ENCODE measurements at places on chromosomes 11 and 22.
A peak's percentile ranks its signal among the peaks of the same experiment; 100 is the strongest.

DNA sequence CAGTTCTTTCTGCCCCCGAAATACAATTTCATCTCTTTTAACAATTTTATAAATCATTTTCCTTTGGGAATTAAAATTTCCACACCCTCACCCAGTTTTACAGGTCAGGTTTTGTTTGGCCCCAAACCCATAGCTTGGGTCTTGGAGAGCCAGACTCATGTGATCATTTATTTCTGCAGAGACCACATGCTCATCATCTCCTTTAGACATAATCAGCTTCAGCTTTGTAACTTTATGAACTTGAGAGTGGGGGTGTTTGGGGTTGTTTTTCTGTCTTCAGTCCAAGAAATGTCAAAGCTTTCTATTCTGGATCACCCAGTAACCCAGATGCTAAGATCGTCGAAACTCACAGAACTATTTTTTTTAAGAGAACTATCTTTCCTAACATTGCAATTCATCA is 70.9 kb downstream of the DBX1 start:
- no peak for DNase-seq

DNA sequence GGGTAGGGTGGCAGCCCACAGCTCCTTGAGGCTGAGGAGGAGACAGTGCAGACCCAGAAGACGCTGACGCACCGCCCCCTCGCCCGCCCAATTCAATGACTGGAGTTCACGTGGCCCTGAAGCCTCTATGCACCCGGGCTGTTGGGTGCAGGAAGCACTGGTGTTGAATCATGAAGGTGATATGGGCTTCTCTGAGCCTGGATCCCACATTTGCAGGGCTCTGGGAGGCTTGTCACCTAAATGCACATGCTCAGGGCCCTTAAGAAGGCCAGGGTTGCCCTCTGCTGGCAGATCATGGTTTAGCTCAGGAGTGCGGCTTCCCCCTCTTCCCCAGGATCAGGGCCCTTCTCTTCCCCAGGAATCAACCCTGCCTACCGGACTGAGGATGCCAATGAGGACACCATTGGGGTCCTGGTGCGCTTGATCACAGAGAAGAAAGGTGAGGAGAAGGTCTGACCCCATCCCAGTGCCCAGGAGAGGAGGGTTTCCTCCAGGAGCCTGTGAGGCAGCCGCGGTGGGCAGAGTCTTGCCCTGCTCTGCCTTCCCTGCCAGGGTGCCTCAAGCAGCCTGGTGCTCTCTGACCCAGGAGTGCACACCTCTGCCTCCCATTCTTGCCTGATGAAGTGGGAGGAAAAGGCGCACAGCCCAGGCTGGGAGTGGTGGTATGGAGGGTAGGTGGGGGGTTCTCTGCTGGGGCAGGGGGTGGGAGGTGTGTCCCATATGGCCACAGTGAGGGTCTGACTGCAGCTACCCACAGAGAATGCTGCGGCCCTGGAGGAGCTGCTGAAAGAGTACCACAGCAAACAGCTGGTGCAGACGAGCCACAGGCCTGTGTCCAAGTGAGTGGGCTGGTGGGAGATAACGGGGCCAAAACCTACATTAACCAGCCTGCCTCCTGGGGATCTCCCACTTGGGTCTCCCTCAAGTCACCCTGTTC is 17.5 kb downstream of the RELT start:
- DNase-seq: peak; percentile 23

DNA sequence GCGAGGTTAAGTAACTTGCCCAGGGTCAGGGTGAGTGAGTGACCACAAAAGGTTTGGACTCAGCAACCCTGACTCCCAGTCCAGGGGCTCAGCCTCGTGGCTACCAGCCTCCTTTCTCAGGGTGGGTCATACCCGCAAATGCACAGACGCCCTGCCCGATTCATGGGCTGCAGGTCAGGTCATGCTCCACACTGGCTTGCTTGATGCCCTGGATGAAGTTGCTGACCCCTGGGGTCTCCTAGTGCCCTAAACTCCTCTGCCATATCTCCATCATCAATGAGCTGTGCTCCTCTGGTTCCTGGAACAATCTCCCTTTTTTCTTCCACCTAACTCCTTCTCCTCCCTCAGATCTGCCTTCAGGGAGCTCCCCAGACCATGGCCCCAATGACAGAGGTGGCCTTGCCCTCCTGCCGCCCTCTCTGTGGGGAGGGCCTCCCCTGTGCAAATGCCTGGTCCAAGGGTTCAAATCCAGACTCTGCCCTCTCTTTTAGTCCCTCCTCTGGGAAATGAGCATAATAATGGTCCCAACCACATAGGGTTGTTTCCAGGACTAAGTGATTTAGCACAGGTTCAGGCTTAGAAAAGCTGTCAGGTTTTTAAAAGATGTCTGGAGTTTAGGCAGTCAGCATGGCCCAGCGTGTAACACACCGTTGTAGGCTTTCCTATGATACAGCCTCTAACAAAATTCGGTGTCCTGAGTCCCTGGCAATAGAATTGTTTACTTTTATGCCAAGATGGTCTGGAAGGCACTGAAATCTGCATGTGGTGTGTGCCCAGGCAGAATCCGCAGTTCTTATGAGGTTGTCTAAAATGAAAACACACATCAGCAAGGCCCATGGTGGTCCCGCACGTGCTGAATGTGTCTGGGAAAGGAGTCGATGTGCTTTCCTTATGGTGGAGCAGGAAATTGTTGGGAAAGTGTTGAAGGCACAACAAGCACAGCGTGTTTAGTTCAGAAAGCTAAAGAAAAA is 63.6 kb downstream of the CD82 start:
- DNase-seq: no peak

- no peak for DNase-seq
Observed at GRCh38 chr22:20738394-20739089, 35.4 kb upstream of the SERPIND1 start.

- no peak for DNase-seq
Observed at GRCh38 chr11:124798991-124799347, 1.2 kb downstream of the MSANTD2 start.

DNA sequence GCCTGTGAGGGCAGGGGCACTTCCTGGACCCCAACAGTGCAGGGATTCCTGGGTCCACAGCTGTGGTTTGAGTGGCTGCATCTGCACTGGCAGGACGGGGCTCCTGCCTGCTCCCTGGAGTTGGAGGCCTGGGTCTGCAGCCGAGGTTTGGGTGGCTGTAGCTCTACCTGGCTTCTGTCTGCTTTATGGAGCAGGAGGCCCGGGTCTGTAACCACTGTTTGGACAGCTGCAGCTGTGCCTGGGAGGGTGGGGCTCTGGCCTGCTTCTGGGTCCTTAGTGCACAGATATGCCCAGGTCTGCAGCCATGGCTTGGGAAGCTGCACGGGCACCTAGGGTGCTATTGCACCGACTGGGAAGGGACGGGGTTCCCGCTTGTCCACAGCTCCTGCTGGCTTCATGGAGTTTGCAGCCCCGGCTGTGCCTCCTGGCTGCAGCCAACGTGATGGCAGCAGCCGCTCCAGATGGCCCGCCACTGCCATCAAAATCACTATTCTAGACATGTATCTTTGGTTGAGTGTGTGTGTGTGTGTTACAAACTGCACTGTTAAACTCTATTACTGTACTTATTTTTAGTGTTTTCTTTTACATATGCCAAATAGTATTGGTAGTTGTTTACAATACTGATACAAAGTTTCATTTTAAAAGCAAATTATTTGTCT is 412.3 kb upstream of the KIRREL3 start:
- DNase-seq: no peak

DNA sequence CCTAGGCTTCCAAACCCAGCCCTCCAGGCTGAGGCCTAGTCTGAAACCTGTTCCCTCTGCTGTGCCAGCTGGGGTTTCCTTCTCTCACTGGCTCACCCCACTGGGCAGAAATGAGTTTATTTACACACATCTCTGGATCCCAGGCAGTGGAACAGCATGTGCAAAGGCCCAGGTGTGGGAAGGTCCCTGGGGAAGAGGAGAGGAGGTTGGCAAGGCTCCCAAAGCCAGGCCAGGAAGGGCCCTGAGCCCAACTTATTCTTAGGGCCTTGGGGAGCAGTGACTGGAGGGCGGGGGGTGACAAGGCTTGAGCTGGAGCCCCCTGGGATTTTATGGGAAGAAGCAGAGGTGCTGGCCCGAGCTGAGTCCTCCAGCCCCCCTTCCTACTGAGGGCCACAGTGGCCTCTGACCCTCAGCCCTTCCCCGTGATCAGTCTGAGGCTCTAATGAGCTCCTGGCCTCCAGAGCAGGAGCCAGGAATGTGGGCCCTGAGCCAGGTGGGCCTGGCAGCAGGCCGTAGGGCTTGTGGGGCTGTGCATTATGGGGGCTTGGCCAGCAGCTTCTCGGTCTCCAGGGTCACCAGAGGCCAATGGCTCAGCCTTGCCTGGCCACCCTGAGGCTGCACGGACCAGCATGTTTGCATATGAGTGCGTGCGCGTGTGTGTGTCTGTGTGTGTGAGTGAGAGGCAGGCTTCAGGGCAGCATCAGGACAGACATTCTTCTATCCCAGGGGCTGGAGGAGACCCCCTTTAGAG is 2.9 kb downstream of the MYO7A start:
- DNase-seq: no peak

- DNase-seq: no peak
Observed at GRCh38 chr11:11725438-11725837, 103.6 kb upstream of the GALNT18 start.

DNA sequence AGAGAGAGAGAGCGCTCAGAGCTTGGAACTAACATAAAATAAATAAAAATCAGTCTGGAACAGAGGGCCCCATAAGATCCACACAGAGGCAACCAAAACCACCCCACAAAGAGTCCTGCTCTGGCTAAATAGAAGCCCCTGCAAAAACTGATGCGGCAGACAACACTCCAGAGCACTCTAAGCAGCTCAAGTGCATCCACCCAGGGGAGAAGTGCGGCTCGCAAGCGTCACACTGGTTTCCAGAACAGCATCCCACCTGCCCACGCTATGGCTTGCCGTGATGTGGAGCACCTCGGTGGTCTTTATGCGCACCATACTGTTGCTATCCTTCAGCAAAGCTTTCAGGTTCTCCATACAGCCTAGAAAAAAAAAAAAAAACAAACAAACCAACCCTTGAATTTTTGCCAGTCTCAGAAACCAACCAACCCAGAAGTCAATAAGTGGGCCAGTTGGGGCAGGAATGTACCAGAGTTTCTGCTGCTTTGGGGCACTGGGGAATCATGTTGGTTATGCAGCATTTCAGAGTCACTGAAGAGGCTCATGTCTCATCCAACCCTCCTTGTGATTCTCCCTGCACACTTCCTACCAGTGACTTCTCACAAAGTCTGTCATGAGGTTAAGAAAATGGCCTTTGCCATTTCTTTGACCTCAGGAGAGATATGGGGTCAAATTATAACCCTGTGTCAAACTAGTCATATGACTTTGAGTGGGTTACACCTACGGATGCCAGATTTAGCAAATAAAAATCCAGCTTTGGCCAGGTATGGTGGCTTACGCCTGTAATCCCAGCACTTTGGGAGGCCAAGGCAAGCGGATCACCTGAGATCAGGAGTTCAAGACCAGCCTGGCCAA is 3.0 kb downstream of the RSPH14 start:
- no peak for DNase-seq

DNA sequence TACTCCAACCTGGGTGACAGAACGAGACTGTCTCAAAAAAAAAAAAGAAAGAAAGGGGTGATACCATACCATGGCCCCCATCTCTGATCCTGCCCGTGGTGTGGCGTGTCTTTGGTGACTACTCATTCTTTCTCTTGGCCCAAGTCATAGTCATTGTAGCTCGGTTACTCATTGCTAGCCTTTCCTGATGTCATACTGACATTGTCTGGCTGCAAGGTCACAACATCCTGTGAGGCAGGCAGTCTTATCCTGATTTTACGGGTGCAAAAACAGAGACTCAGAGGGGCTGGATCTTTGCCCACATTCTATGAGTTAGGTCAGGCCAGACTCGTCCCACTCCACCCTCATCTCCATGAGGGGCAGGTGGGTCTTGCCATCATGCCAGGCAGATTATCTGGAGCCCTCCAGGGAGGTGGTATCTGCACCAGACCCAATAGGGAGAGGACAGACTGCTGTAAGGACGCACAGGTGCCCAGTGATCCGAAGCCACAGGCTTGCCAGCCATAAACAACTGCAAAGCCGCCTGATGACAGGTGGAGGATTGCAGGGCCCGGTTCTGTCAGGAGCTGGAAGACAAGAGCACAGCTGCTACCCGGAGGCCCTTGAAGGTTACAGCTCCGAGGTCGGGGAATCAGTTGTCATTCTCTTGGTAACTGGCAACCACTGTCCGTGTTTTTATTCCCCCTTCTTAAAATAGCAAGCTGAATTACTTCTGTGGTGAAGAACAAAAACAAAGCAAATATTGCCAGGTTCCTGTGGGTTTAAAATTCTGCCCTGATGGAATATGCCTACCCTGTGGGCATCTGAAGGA is 13.8 kb downstream of the TOM1 start:
- DNase-seq: peak; percentile 88

GRCh38 chr11:134001088-134001487 is 44.3 kb upstream of the IGSF9B start:
- DNase-seq: no peak

DNA sequence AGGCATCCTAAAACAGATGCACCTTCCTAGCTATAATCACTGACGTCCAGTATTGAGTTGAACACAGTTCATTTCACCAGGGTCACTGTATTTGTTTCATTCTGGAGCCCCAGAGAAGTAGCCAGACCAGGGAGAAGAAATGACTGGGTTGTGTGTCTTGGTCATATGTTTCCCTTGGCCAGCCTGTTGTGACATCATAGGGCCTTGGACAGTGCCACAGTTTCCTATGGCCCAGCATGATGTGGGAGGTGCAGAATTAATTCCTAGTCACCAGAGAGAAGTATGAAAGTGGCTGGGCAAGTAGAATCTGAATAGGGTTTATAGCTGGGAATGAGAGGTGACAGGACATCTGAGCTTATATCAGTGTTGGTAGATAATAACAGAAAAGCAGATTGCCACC is 84.0 kb upstream of the ZBED5 start:
- no peak for DNase-seq

DNA sequence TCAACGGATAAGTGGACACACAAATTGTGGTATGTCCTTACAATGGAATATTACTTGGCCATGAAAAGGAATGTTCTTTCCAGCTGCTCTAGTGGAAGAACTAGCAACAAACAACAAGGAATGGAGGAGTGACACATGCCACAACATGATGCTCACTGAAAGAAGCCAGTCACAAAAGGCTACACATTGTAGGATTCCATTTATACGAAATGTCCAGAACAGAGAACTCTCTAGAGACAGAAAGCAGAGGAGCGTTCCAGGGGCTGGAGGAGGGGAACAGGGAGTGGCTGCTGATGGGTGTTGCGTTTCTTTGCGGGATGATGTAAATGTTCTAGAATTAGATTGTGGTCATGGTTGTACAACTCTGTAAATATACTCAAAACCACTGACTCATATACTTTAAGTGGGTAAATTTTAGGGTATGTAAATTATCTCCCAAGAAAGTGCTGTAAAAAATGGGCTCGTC is 32.4 kb upstream of the PDGFB start:
- peak; percentile 8 for DNase-seq

- no peak for DNase-seq
Observed at GRCh38 chr11:132734217-132734616, 798.1 kb downstream of the OPCML start.

GRCh38 chr22:38802671-38803121 is 8.8 kb upstream of the DNAL4 start:
- DNase-seq: no peak

Measured in NCI-H2029 treated with DMSO at 0.1 percent for 48 hours (cell line).